Stimulated activated CD4-positive, alpha-beta T cell treated with anti-CD3 and anti-CD28 coated beads, Interleukin-15, amount 100 ng/mL, for 1 hour (primary cell): ENCODE measurements at places on chromosomes 3 and 15.

DNA sequence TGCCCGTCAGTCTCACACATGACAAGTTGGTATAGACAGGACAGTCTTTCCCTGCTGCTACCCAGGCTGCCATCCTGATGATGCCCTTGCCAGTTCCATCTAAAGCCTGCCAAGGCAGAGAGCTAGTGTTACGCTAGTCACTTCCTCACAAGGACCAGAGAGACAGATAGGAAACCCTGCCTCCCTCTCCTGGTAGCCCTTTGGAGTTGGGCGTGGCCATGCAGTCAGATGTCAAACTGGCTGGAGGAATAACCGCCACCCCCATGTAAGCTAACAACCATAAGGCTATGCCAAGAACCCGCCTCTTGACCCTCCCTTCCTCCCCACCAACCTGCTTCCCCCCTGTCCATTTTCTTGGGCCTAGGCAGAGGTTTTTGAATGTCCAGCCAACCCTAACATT is 2.8 kb downstream of the TMEM115 start:
- DNase-seq: no peak

DNA sequence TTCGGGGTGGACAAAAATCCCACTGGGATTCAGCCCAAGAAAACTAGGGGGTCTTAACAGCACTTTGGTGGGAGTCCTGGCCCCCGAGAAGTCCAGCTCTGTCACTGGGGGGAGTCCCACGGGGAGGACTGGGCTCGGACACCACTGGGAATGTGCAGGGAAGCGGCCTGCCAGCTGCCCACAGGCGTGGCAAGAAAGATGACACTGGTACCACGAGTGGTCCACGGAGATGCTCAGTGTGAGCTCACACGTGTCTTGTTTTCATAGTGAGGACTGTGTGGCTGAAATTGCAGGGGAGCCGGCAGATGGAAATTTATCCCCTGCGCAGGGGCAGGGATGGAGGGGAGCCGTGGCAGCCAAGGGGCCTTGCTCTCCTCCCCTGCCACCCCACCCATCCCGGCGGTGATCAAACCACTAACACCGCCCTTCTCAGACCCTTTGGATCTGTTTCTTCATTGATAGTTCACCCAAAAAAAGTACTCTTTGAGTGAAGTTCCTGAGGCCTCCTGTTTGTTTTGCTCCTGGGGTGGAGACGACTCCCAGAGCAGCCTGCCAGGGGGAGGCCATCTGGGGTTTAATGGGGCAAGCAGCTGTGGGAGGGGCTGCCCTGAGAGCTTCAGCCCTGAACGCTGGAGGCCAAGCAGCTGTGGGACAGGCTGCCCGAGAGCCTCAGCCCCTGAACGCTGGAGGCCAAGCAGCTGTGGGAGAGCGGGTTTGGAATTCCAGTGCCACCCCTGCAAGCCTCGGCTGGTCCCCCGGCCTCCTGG is 130.9 kb downstream of the LRRK1 start:
- DNase-seq: no peak

DNA sequence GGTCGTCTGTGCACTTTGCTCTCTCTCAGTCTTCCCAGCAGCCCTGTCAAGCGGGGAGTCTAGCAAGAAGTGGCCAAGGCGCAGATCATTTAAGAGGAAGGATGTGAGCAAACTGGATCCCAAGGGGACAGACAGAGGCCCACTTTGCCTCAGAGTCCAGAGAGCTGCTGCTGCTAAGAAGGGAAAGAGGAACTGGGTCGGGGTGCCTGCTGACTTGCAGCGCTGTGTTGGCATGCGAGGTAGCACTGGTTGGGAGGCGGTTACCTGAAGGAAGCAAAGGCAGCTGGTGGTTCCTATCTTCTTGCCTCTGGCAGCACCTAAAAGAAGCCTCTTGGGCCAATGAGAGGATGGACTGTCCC is 28.1 kb downstream of the SMAD3 start:
- DNase-seq: no peak

- no peak for DNase-seq
Observed at GRCh38 chr3:126486360-126486847, 10.7 kb upstream of the ZXDC start.

- no peak for DNase-seq
Observed at GRCh38 chr3:107810171-107811071, 280.4 kb downstream of the CD47 start.
